Left renal cortex interstitium (tissue), 4 donors: ENCODE measurements at places on chromosomes 12 and 14.

DNA sequence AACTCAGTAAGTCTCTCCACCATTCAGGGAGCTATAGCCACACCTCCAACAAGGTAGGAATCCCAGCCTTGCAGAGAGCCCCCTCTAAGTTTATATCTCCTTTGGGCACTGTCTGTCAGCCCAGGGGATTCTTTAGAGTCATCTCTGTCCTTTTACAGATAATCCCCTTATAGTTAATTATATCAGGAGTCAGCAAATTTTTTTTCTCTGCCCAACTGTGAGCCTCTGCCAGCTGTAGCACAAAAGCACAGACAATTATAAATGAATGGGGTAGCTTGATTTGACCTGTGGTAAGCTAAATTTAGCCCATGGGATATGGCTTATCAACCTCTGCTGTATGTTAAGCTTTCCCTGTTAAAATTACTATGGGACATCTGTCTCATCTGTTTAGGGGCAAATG lies 8.3 kb downstream of the CEP128 start:
- DNase-seq: no peak

- DNase-seq: no peak
Measured at GRCh38 chr14:67729072-67729885, 27.6 kb downstream of the RDH12 start.

DNA sequence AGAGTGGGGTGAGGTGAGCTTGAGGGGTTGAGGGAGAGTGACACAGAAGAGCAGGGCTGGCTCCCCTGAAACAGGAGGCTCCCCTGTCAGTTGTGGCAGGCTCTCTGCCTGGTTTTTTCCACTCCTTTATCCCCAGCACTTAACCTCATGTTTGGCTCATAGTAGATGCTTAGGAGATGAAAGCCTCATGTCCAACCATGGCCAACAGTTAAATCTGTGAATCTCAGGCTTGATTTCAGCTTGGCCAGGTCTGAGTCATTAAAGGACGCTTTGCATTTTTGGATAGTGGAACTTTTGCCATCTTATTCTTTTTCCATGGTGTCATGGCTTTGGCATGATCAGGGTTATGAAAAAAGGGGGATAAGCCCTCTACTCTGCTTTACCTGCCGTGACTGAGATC lies 117.2 kb downstream of the CACNA1C start:
- no peak for DNase-seq

DNA sequence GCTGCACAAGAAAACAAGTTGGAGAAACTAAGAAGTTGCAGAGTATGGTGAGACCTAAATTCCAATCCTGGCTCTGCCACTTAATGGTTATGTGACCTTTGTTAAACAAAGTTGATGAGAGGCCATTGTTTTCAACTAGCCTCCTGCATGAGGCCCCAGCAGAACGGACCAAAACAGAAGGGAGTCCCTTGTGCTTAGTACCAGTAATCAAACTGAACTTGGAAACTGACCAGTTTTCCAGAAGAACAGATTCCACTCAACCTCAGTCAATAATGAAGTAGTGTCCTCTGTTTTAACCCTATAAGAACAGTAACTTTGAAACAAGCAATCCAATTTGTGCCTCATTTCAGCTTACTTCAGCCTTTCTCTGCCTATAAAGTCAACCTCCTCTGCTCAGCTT lies 69.9 kb downstream of the C12orf56 start:
- no peak for DNase-seq

- no peak for DNase-seq
Measured at GRCh38 chr14:106210650-106211049, 684.3 kb downstream of the TMEM121 start.

DNA sequence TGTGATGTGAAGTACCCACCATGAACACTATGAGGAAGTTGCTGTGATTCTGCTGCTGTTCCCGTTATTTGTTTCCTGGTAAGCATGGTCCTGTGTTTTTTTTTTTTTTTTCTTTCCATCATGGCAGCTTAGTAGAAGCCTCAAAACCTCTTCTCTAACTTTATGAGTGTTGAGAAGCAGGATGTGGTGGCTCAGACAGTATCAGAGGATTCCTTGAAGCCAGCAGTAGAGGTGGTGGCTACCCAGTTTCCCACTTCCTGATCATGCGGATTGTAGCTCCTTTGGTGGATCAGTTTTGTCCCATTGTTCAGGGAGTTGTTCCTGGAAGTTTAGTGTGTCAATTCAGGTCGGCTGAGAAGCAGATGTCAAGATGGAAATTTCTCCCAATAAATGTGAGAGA lies 175.8 kb downstream of the ATP23 start:
- DNase-seq: no peak

DNA sequence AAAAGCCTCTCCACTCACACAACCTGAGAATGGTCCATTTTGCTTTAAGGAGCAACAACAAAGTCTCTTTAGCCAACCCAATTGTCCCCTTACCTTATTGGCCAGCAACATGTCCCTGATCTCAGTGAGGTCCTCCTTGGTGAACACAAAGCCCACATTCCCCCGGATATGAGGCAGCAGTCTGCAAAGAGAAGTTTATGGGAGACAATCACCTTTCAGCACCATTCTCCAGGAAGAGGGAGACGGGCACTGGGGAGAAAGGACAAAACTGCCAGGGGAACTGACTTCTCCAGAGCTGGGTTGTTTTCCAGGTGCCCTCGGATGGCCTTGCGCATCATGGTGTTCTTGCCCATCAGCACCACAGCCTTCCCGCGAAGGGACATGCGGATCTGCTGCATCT lies 1.9 kb downstream of the RPLP0 start:
- DNase-seq: no peak

- DNase-seq: no peak
Measured at GRCh38 chr14:57390806-57391516, 575 bp downstream of the NAA30 start.

GRCh38 chr12:131735153-131735456 lies 24.2 kb downstream of the SFSWAP start:
- DNase-seq: no peak

GRCh38 chr14:19800282-19801117 lies 3.1 kb upstream of the OR4N2 start:
- no peak for DNase-seq

GRCh38 chr12:2422591-2422990 lies 369.8 kb downstream of the CACNA1C start:
- no peak for DNase-seq

- no peak for DNase-seq
Measured at GRCh38 chr12:77072833-77073495, 7.6 kb upstream of the E2F7 start.

DNA sequence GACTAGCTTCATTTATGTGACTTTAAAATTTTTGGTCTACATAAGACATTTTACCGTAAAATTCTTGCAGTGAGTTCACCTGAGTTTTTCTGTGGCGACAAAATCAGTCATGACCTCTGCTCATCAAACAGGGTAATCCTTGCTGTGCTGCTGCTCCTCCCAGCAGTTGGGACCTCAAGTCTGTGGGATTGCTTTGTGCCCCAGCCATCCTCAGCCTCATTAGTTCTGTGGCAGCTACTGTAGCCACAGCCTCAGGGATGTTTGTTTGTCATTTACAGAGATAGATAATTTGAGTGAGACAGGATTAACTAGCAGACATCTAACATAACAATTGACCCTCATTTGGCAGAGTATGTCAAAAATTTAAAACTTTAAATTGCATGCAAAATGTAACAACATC lies 357.0 kb downstream of the PCNX1 start:
- no peak for DNase-seq

DNA sequence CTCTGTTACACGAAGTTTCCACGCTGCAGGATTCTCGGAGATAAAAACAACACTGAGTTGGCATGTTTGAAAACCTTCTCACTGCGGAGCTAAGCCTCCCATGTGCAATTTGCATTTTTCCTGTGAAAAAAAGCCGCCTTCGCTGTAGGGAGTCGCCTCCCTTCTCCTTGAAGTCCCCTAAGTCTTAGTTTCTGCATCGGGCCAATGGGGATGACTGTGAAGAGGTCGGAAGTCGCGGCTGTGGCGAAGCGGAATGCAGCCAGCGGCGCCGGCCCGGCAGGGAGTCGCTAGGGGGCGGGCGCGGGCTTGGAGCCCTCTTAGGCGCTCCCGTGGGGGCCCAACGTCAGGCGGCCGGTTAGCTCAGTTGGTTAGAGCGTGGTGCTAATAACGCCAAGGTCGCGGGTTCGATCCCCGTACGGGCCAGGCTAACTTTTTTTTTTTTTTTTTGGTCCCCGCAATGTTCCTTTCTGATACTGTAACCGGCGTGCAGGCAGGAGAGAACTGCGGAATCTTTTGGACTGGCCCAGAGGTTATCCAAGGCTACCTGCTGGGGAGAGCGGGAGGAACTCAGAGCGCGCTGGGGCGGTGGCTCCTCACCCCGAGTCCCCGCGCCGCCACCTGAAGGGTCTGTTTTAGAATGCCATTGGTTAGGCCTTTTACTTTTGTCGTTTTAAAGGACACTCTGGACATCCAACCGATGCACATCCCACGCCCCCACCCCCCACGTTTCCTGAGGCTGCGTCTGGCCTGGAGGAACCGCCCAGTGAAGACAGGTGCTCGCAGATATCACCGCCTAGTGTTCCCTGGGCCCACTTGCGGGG lies 2.6 kb upstream of the ZNF839 start:
- peak; percentile 86 for DNase-seq

GRCh38 chr14:78383060-78383459 lies 212.9 kb downstream of the NRXN3 start:
- DNase-seq: no peak

DNA sequence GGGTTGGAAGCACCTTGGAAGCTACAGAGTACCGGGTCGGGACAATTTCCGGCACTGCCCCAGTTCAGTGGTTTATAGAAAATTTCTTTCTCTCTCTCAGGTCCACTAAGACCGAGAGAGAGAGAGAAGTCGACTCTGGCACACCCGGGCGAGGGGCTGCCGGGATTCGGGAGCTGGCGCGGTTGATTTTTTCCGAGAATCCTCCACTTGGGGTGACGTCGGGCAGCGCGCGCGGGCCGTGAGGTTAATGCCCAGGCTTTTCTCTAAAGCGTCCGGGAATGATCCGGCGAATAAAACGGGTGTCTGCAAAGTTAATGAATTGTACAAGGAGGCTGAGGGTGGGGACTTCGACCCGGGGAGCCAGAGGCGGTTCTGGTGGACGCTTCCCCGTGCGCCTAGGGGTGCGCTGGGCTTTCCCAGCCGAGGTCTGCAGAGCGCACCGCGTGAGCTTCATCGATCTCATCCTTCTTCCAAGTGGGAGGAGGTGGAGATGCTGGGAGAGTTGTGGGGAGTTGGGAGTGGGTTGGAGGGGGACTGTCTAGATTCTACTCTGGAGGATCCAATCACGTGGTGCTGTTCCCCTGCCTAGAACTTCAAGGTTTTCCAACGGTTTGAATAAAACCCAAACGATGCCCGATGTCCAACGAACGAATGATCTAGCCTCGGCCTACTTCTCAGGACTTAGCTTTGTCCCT lies 51.9 kb upstream of the TBX3 start:
- no peak for DNase-seq

DNA sequence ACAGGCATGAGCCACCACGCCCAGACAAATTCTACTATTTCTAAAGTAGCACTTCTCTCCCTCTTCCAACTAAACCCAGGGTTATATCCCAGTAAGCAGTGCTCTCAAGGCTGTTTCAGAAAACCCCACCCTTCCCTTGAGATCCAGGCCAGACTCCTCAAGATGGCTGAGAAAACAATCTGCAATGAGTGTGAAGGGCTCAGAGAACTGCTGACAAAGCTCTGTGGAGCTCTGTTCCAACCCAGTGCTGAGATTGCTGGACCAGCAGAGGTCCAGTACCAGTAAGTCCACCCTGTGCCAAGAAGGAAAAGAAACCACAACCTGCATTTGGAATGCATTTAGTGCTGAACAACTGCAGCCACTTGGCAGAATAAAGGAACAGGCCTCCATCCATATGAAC lies 3.7 kb upstream of the IFFO1 start:
- DNase-seq: no peak

GRCh38 chr12:31959701-31960391 lies 631 bp downstream of the RESF1 start:
- peak; percentile 47 for DNase-seq

GRCh38 chr12:132662901-132663755 lies 24.0 kb downstream of the POLE start:
- no peak for DNase-seq

GRCh38 chr14:51862860-51863259 lies 2.4 kb downstream of the GNG2 start:
- no peak for DNase-seq

- DNase-seq: no peak
Measured at GRCh38 chr12:76883151-76883550, 4.3 kb upstream of the CSRP2 start.

DNA sequence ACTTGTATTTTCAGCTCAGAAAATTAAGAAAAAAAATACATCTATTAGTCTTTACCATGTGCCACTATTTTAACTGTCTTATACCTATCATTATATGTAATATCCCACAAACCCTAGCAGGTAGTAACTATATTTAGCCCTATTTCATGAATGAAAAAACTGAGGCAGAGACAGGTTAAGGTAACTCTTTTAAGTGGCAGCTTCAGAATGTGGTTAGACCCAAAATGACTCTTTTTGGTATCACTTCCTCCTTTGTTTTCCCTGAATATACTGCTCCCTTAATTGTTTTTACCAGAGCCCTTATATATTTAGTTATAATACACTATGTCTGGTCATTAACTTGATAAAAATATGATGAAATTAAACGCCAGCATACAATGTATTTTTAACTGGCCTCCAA lies 235.6 kb upstream of the RPL10L start:
- no peak for DNase-seq

DNA sequence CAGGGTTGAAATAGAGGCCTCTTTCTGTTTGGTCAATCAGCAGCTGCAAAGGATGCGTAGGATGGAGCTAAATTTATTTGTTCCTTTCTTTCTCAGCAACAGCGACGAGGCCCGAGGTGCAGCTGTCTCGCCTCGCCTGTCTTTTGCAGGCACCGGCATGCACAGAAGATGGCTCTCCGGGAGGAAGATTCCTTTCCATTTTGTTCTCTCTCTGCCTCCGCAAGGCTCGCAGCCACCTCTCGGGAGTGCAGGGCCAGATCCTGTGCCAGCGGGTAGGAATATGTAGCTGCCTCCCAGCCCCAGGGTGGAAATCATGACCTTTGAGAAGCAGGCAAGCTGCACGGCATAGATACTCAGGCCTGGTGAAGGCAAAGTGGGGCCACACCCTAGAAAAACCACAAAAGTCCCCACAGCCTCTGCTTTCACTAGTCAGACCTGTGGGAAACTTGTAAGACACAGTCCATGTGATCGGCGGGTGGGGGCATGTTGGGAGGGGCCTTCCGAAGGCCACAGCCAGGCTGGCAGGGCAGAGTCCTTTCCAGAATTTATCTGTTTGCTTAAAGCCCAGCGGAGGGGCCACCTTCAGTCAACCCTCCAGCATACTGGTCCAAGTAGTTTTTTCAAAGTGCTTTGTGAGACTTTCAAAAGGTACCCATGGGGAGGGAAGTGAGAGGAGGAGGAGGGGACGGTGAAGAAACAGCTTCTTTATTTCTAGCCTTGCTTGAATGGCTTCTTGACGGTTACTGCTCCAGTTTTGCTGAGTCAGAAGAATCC lies at the start of gene MAP1LC3B2:
TSS of gene MAP1LC3B2 (plus strand) at position 220 of the 774 bp plus-strand sequence. CDS start 16,562 bp downstream, outside the sequence.
- no peak for DNase-seq

DNA sequence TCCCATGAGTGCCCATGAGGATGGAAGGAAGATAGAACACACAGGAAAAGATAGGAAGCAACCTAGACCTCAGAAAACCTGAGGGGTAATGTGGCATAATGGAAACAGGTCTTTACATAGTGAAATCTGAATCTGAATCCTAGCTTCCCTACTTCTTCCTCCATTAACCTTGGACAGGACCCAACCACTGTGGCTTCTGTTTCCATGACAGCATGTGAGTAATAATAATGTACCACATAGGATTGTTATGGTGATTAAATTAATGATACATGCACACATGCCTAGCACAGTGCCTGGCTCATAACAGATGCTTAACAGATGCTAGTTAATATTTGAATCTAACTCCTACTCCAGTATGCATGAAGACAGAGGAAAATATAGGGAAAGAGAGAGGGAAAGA lies 11.2 kb downstream of the TTC9 start:
- DNase-seq: no peak
